Effector CD4-positive, alpha-beta T cell (primary cell): ENCODE measurements at places on chromosomes 6 and 20.

- no peak for DNase-seq
Measured at GRCh38 chr6:160030103-160030502, 61.2 kb downstream of the IGF2R start.

- DNase-seq, result no peak
Measured at GRCh38 chr6:79115553-79116182, 37.6 kb upstream of the PHIP start.

- no peak for DNase-seq
Measured at GRCh38 chr20:25253606-25254275, 5.9 kb downstream of the PYGB start.

DNA sequence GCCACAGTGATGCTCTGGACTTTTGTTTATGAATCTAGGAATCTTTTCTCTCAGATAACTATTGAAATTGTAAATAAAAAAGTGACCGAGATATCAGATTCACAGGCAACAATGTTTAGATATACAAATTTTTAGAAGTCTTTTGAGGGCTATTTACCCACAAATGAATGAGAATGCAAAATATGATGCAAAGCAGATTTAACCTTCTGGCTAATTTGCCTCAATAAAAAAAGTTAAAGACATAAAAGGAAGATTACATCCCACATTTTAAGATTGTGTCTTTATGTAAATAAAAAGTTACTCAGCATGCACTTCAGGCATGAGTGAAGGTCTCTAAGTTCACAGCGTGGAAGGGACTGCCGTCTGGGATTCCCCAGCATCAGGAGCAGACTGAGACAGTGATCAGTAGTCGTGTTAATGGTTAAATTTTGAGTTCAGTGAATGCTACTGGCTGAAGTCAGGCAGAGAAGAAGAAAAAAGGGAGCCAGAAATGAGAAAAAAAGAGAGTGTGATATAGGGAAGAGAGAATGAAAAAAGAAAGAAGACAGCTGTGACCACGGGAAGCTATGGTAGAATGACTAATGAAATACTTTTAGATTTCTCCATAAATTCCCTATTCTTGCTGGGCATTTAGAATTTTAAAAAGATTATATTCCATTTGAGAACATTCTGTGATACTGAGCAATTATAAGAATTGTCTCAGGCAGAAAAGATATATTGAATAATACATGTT is 93.6 kb downstream of the MYB start:
- no peak for DNase-seq

GRCh38 chr6:117138425-117138824 is 126.9 kb upstream of the VGLL2 start:
- no peak for DNase-seq

DNA sequence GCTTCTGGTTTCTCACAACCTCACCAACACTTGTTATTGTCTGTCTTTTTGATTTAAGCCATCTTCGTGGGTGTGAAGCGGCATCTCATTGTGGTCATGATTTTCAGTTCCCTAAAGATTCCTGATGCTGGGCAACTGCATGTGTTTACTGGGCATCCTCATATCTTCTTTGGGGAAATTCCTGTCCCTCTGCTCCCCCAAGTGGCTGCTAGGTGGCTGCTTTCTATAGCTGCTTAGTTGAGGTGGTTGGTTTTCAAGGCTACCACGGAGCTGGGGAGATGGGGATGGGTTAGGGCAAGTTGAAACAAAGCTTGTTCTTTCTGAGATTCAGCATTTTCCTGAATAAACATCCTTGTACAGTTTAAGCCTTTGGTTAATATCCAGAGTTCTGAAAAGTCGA is 403.9 kb upstream of the SULF2 start:
- DNase-seq, result no peak

DNA sequence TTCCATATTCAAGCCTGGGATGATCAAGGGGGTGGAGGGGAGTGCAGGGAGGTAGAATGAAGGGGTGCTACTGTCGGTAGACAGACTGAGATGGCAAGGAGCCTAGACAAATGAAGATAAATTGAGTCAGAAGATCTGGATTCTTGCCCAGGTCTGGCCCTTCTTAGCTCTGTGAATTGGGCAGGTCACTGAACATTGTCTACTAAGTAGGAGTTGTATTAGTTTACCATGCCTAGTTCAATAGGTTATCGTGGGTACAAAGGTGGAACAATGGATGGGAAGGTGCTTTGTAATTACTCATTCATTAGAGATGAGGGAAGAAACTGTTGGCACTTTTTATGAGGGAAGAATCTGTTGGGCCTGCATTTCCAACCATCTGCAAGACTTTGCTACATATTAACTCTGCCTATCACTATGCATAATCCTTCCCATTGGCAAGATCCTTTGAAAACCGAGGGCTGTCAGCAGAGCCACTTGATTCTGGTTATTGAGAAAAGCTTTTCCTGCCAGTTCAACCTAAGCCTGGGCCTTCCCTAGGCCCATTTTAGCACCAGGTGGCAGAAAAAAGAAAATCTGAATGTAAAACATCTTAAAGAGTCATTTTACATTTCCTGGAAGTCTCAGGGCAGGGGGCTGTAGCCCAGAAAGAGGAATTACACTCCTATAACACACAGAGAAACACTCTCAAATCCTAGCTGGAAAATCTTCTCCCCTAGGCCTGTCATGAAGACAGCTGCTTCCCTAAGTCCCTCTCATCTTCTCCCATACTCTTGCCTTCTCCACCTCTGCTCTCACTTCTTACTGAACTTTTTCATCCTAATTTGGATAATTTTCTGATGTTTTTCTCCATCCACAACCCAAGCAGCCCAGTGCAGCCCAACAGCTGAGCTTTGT is 103.5 kb downstream of the CD24 start:
- DNase-seq, result no peak

DNA sequence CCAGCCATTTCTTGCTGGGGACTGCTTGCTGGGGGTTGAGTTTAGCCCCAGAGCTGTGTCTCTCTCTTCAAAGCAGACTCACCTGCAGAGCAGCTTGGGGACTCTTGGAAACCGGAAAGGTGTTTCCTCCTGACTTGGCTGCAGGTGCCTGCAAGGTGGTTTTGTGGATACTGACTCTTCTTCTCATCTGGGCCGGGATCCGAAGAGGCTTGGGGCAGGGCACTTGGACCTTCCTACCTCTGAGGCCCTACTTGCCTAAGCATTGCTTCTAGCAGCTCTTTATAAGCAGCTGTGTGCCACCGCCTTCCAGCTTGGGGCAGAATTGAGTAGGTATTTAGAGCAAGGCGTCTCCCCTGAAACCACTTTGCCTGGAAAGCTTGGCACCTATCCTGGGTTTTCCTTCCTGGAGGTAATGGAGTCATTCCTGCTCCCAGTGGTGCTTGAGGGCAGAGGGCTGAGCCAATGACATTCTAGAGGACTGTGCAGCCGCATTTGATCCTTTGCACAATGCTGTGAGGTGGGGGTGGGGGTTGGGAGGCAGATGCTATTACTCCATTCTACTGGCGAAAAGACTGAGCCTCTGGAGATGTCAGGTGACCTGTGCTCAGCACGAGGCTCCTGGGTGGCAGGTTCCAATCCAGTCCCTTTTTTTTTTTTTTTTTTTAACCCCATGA is 3.4 kb upstream of the CTSZ start:
- no peak for DNase-seq

- DNase-seq, result no peak
Measured at GRCh38 chr6:90730151-90730673, 143.3 kb upstream of the MAP3K7 start.

GRCh38 chr6:150857062-150857944 is 8.2 kb upstream of the MTHFD1L start:
- no peak for DNase-seq

DNA sequence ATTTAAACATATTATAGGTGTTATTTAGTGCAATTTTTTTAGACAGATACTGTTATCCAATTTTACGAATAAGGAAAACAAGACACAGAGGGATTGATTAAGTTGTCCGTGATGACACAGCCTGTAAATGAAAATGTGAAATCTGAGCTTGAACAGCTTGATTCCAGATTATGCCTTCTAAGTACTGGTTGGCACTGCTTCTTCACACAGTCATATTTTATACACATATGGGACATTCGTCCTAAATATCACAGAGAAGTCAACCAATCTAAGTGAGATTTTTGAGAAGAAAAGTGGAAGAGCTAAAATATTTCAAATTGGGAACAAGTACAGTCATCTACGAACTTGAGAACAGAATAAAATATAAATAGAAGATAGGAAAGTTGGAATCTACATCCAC is 756.3 kb downstream of the BCKDHB start:
- DNase-seq, result no peak
